Effector CD8-positive, alpha-beta T cell (primary cell): ENCODE measurements at places on chromosomes 6 and 20.

DNA sequence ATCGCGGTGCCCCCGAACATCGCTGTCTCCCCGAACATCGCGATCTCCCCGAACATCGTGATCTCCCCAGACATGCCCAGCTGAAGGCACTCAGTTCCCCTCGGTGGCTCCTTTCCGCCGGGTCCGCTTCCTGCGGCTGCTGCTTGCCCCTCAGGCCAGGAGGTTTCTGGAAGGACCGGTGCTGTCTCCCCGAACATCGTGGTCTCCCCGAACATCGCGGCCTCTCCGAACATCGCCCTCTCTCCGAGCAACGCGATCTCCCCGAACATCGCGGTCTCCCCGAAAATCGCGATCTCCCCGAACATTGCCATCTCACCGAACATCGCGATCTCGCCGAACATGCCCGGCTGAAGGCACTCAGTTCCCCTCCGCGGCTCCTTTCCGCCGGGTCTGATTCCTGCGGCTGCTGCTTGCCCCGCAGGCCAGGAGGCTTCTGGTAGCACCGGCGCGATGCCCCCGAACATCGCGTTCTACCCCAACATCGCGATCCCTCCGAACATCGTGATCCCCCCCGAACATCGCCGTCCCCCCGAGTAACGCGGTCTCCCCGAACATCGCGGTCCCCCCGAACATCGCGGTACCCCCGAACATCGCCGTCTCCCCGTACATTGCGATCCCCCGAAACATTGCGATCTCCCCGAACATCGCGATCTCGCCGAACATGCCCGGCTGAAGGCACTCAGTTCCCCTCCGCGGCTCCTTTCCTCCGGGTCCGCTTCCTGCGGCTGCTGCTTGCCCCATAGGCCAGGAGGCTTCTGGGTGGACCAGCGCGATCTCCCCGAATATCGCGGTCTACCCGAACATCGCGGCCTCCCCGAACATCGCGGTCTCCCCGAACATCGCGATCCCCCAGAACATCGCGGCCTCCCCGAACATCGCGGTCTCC lies 808 bp downstream of the ULBP1 start:
- DNase-seq = no peak

DNA sequence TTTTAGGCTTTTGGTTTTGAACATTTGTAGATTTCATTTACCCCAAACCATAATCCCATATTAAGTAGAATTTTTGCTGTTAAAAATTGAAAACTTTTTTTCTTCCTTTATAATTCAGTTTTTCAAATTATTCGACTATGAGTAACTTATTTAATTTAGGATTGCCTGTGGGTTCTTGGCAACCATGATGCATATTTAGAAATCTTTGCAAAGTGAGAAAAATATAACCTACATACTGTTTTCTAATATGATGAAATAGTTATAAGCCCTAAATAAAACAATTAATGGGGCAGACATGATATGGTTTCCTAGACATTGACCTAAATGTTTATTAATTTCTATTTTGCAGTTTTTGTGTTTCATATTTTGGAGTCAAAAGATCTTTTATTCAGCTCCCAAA lies 23.6 kb downstream of the NEDD9 start:
- no peak for DNase-seq

DNA sequence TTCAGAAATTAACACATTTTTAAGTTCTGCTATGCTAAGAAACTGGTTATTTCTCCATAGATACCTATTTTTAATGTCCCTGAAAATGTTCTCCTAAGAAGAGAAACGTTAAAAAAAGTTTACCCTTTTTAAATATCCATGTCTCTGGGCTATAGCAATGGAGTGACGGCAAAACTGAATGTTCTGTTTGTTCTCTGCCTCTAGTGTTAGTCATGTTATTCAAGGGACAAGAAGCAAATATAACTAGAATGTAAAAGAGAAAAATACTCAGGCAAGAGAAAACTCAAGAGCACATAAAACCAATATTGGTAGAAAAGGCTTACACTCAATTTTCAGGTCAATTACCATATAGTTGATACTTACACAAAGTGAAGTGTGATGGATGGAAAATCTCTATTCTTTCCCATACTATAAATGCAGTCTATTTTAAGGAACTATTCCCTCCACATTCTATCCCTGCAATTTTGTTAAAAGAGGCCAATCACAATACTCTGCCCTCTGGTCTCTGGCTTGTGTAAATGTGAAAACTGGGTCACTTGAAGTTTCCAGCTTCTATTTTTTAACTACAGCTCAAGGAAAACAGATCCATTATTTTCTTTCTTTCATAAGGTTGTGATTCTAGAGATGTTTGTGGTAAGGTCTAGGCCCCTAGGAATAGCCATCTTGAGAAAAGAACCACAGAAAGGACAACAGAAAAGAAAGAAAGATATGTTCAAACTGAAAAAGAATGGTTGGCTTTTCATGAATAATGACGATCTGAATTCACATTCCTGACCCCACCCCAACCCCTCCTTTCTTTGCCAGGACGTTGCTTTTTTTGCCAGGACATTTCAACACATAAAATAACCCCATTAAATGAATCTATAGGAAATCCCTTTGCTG lies 200.3 kb upstream of the FAM83B start:
- no peak for DNase-seq

DNA sequence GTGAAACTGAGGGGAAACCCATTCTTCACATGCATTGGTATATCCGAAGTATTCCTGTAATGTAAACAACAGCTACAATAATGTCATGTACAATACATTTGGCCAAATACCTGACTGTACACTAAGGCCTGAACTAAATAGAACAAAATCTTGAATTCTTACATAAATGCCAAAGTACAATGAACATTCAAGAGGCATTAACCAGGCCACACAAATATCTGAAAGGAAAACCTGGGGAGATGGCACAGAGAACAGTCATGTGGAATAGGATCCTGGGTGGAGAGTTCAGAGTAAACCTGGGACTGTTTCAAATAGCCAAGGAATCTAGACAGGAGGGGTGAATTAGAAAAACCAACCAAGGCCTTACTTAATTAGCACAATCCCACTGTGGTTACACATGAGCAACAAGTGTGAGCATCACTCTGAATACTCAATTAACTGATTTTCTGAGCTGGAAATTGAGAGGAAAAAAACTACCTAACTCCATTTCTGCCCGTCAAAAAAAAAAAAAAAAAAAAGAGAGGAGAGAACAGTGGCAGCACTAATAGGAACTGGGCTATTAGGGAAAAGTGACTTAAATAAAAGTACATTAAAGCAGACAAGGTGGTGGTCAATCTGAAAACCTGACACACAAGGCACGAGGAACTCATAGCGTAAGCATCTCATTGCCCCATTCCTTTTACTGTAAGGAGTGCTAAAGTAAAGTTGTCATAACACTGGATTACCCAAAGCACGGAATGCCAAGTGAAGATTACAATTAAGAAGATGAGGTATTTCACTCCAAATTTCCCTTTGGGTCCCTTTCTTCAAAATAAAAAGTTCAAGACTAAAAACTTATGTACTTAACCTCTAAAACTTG lies 10.9 kb downstream of the SNX5 start:
- no peak for DNase-seq

DNA sequence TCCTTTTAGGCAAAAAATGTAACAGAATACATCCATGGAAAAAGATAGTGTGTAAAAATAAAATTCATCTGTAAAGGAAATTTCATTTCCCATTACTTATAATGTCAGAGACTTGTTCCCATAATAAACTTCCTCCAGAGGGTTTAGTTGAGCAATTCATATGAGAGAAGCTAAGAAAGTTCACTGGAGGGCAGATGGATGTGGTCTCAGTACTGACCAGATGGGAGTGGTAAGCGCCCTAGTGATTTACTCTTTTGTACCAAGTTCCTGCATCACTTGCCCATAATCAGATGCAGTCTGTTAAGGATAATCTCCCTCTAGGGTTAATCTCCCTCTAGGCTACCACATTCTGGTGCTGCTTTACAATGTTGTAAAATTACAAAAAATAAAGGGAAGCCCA lies 61.7 kb downstream of the ESF1 start:
- no peak for DNase-seq

GRCh38 chr6:37062424-37062823 lies 57.0 kb downstream of the FGD2 start:
- DNase-seq = no peak

DNA sequence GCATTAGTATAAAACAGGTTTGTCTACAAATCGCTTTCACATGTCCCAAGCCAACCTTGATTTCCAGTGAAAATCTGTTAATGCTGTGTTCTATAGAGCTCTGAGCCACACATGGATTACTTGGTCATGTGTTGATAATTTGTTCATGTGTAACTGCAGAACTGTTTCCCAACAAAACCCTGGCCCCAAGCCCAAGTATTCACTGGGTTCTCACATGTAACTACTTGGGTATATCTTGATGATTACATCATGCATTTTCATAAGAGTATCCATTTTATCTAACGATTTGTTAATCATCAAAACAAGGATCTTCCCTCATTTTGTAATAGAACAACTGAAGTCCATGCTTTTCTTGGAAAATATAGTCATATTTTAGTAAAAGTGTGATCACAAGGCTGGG lies 657.6 kb downstream of the PRKN start:
- DNase-seq = no peak

DNA sequence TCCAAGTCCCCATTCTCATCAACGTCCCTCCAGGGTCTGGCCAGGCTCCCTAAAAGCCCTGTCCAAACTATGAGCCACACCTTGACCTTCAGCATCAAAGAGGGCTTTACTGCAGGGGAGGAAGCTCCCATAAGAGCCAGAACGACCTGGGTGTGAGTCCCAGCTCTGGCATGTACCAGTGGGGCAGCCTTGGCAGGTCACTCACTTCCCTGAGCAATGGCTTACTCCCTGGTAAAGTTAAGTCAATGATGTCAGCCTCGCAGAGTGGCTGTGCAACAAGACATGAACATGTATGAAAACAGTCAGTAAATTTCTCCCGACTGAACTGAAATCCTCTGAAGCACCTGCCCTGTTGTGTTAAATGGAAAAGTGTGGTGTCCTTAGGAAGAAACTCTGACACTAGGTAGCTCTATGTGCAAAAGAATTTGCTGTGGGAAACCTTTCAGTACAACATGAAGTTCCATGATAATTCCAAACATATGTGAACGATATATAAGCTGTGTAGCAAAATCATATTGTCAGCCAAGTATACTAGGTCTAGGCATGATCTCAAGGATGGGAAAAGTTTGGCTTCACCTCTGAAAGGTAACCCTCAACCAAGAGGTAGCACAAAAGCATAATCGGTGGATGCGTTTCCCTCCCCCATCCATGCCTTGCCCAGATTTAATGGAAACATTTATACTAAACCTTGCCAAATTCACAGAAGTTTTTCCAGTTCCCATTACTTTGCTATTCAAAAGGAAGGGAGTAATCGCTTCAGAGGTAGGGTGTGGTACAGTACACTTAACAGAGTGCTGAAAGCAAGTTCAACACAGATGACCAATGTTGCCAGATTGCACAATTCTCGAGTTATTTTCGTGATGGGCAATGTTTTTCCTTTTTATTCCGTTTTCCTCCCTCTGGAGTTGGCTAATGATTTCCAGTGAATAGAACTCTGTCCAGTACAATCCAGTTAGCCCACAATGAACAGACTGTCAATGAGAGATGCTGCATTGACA lies 49.0 kb upstream of the RANBP9 start:
- no peak for DNase-seq

DNA sequence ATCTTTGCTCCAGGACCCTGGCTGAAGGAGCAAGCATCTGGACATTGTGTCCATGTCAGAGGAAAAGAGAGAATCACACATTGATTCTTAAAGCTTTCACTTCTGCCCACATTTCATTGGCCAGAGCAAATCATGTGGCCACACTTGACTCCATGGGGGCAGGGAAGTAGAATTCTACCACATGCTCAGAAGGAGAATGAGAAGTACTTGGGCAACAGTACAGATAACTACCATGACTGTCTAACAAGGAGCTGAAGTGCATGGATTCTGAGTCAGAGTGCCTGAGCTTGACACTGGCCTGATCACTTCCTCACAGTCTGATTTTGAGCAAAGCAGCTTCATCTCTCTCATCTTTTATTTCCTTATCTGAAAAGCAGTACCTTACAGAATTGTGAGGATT lies 38.6 kb downstream of the GHRH start:
- DNase-seq = no peak

DNA sequence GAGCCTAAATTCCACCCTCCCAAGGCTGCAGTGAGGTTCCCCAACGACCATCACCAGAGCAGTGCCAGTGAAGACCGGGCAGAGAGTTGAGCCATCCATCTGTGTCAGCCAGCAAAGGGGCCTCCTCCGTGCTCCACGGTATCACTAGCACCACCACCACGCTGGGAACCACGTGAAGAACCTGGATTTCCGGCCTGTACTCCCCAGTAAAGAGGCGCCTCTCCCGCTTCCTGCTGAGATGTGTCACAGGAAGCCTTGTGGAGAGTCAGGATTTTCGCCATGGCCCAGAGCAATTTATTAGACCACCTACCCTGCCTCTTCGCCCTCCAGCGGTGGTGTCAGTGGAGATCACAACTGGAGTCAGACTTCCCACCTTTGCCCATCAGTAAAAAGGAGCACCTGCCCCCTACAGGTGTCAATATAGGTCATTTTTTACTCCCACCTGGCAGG lies 28.8 kb downstream of the CPXM1 start:
- DNase-seq = no peak

- DNase-seq = peak; percentile 39
Observed at GRCh38 chr20:32031007-32031958, 20.8 kb upstream of the HCK start.

- no peak for DNase-seq
Observed at GRCh38 chr6:71079677-71080076, 122.8 kb upstream of the B3GAT2 start.

DNA sequence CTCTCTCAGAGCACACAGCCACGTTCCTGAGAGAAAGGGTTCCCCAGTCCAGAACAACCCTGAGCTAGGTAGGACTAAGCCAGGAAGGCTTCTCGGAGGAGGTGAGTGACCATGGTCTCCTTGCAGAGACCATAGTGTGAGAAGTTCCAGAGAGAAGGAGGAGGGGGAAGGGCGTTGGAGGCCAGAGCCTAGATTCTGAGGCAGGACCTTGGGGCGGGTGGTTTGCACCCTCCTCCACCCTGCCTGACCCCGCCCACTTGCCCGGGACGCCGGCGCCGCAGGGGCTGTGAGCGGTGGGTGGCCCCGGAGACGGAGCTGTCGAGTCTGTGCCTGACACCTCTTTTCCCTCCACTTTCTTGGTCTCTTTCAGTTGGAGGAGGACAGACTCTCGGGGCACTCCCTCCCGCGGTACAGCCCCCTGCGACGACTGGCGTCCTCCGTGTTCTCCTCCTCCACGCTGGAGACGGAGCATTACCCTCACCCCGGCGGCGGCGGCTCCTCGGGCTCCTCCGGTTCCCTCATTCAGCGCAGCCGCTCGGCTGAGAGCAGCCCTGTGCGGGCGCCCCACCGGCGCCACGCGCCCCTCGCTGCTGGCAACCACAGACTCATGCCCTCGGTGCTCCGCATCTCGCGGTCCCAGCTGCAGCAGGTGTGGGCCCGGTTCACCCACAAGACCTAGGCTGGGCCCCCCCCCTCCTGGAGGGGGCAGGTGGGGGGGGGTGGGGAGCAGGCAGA lies 26.2 kb downstream of the TTBK1 start:
- DNase-seq = peak; percentile 20

DNA sequence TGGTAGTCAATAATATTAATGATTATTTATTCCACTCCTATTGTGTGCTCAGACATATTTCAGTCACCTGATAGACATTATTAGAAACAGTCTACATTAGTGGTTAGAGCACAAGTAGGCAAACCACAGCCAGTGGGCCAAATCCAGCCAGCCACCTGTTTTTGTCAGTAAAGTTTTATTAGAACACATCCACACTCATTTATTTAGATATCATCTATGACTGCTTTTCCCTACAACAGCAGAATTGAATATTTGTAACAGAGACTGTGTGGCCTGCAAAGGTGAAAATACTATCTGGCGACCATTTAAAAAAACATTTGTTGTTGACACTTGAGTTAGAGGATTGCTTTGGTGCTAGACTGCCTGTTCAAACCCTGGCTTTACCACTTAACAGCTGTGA lies 220.0 kb upstream of the ZFP64 start:
- no peak for DNase-seq

GRCh38 chr6:46072866-46073265 lies 56.9 kb upstream of the ENPP4 start:
- DNase-seq = no peak
